ENCODE measurements at places on chromosomes 16 and 17.
A peak's percentile ranks its signal among the peaks of the same experiment; 100 is the strongest.

- no peak for DNase-seq
Observed at GRCh38 chr17:35213412-35213940, 19.3 kb upstream of the SLC35G3 start.

- DNase-seq = peak; percentile 29
Observed at GRCh38 chr16:79651363-79651762, 50.8 kb upstream of the MAF start.

DNA sequence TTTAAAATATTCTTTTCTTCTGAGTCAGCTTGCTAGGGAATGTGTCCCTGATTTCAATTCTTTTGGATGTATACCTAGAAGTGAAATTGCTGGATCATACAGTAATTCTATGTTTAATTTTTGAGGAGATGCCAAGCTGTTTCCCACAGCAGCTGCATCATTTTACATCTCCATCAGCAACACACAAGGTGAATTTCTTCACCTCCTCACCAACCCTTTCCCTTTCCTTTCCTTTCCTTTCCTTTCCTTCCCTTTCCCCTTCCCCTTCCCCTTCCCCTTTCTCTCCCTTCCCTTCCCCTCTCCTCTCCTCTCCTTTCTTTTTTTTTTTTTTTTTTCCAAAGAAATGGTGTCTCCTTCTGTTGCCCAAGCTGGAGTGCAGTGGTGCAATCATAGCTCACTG lies 45.4 kb upstream of the BRD7 start:
- no peak for DNase-seq

- DNase-seq = no peak
Observed at GRCh38 chr17:3189961-3190360, 7.4 kb upstream of the OR1A2 start.

DNA sequence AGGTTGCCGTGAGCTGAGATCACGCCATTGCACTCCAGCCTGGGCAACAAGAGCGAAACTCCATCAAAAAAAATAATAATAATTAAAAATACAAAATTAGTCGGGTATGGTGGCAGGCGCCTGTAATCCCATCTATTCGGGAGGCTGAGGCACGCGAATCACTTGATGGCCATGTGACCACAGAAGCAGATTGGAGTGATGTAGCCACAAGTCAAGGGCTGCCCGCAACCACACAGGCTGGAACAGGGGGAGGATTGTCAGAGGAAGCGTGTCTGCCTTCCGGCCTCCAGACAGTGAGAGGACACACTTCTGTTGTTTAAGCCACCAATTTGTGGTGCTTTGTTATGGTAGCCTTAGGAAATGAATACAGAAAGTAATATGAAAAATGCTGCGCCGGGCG lies 11.8 kb upstream of the NAGS start:
- no peak for DNase-seq

- peak; percentile 24 for DNase-seq
Observed at GRCh38 chr17:36149296-36149820, 27.1 kb downstream of the TBC1D3B start.

DNA sequence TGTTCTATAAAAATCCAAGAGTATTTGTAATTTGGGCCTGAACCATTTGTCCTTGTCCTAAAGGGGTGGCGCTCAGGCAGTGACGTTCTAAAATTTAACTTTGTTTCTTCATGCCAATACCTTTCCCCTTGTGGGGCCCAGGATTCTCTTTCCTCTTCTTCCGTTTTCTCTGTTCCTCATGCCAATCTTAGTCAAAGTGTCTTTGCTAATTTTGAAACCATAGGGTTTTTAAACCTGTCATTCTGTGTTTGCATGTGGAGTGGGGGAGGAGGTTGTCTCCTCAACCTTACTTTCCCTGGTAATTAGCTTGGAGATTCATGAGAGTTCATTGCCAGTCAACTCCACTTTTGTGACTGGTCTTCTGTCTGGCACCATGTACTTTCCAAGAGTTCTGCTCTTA lies 337.1 kb downstream of the MAF start:
- DNase-seq = no peak

DNA sequence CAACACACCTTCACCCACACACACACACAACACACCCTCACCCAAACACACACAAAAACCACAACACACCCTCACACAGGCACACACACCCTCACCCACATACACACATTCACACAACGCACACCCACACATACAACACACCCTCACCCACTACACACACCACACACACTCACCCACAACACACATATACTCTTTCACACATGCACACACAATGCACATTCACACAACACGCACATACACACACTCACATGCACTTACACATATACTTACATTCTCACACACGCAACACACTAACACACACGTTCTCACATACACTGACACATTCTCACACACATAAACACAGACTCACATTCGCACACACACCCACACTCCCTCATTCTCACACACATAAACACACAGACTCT lies 3.8 kb downstream of the ASGR1 start:
- no peak for DNase-seq

GRCh38 chr17:83121921-83122820 lies 42.8 kb downstream of the METRNL start:
- no peak for DNase-seq

DNA sequence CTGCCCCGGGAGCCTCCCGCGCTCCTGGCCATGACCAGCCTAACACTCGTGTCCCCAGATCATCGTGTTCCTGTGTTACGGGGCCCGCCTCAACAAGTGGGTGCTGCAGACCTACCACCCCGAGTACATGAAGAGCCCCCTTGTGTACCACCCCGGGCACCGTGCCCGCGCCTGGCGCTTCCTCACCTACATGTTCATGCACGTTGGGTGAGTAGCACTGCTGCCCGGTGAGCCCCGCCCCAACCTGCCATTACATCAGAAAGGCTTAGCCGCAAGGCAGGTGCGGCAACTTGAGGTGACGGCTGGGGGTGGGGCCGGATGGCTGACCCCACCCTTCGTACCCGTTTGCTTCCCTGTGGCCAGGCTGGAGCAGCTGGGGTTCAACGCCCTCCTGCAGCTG lies 1.4 kb downstream of the RHBDL1 start:
- DNase-seq = no peak

DNA sequence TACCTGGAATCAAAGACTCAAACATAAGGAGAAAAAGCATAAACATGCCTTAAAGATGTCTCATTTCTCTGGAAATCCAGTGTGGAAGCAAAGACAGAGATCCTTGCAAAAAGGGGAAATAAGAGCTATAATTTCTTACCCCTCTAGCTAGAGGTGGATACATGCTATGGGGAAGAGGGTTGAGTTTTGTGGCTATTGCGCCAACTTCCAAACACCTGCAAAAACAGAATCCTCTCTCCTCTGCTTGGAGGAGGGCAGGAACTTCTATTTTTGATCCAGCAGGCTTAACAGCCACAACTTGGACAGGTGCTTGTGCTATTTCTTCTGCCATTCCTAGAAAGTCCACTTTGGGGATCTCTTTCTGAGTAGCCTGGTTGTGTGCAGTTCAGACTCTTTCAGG lies 21.5 kb upstream of the NUDT7 start:
- no peak for DNase-seq

- no peak for DNase-seq
Observed at GRCh38 chr16:67336648-67337047, 10.0 kb downstream of the LRRC36 start.

DNA sequence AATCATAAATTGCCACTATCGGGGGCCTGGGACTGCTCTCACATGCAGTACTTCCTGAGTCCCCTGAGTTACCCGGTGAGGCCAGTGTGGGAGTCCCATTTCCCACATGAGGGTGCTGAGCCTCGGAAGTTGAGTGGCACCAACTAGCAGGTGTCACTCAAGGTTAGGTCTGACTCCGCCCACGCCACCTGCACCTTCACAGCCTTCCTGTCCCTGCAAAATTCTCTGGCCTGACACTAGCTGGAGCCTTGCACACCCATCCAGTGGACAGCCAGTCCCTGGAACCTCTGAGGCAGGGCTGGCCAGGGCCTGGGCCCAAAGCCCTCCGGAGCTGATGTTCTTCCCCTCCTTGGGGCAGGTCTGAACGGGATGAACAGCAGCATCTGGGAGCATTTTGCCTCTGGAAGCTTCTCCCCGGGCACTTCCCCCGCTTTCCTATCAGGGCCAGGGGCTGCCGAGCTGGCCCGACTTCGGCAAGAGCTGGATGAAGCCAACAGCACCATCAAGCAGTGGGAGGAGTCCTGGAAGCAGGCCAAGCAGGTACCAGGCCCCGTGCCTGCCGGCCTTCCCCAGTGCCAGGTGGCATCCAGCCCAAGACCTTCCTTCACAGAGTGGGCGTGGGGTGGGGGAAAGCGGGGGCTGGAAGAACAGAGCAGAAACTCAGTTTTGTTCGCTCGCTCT lies 21.9 kb downstream of the UNC13D start:
- no peak for DNase-seq

DNA sequence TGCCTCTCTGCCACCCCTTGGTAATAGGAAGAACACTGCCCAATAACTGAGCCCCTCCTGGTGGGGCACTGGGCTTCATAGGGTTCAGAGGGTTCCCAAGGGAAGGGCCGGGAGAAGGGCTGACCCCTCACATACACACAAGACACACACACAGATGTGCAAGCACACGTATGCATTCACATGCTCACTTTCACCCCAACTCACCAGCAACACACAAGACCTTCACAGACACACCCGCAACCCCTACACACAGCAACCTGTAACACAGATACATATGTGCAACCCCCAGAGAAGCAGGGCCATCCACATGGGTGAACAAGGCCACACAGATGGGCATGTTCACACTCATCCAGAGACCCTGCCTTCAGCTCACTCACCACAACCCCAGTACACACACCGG lies 225.1 kb downstream of the ZNF423 start:
- DNase-seq = no peak

- DNase-seq = no peak
Observed at GRCh38 chr17:28412099-28412498, 6.1 kb upstream of the SLC46A1 start.

DNA sequence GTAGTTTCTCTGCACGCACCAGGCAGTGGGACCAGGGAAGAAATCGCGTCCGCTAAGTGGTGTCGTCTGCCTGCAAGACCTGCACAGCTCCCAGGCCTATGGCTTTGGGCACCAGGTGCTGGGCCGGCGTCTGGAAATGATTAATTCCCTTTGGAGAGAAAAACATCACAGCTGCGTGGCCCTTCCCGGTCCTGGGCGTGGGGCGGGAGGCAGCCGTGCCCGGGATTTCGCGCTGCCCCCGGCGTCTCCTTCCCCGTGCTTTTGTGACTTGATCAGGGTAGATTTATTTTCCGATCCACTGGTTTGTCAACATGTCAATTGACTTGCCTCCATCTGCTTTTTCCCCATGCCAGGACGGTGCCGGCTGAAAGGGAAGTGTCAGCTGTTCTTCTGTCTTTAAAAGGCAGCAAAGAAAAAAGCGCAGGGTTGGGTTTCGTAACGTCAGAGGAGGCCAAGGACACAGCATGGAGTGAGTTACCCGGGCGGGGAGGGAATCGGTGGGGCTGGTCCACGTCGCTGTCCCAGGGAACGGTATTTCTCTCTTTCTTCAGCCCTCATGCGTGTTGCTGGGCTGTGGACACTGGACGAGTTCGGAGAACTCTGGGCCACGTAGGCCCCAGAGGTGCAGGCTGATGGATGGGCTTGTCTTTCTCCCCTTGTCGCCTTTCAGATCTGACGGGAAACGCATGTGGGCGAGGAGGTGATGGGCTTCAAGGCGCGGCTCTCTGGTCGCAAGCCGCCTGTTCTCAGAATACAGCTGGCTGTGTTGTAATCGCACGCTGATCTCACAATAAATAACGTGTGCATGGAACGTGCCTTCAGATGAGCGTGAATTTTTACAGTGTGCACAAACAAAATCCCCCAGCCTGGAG lies 188.1 kb upstream of the ZNF469 start:
- no peak for DNase-seq

GRCh38 chr17:72723711-72724110 lies 368.8 kb downstream of the SLC39A11 start:
- no peak for DNase-seq

DNA sequence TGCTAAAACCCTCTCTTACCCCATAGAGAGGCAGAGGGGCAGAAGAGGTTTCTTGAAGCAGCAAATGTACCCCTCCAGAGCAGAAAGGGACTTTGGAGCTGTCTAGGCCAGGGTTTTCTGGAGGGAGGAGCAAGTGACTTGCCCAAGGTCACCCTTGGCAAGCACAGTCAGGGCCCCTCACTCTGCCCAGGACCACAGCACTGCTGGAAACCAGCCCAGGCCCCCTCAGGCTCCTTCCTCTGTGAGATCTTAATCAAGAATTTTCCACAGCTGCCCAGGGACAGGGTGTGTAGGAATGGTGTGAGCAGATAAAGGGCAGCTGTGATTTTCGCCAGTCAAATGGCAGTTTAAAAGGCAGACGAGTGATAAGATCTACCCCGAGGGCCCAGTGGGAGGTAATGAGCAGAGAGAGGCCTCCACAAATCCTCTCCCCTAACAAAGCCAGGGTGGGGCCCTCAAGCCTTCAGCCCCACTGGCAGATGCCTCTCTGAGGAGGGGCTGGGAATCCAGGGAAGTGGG lies 3.9 kb upstream of the SLC12A3 start:
- DNase-seq = no peak

DNA sequence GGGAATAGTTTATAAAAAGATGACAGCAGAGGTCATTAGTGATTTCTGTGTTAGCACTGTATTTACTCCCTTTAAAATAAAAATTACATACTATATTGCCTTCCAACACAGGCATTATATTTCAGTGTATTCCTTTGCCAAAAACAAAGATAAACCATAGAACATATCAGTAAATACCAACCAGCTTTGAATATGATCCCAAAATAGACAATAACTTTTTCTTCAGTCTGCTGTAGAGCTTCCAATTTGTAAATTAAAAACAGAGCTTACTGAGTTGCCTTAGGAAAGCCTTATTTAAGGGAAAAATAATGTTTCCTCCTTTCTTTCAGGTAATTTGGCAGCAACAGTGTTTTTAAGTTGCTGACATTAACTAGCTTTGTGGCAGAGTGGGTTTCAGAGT lies 352.1 kb upstream of the TBX2 start:
- no peak for DNase-seq

DNA sequence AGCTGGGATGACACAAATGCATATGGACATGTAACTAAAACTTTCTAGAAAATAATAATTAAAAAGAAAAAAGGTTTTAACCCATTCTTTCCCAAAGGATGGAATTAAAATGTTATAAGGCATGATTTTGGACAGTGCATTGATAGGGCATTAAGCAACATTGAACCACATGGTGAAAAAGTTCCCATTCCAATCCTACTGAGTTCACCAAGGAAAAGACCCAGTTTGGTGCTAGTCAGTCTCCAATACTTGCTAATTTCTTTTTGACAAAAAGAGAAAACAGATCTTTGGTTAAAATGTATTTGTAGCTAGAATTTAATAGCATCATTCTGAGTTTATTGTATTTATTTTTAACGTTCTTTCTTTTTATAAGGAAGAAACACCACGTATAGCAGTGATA lies 28.1 kb downstream of the EMP2 start:
- DNase-seq = no peak

DNA sequence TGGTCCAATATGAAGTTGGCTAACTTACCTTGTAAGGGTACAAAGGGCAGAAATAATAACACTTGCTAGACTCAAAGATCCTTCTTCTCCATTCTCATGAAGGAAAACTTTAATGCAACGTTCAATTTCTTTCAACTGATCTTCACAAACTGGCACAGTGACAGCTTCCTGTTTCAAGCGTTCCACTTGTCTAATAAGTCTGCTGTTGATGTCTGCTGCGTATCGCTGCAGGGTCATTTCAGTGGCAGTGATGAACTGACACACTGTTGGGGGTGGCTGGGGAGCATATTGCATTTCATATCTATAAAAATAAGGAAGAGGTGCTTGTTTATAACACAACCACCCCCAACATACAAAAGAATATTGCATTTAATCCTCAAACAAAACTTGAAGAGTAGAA lies 33.5 kb upstream of the ARL6IP1 start:
- no peak for DNase-seq

- DNase-seq = no peak
Observed at GRCh38 chr16:64469351-64469750, 652.5 kb downstream of the CDH11 start.

GRCh38 chr17:38601539-38602351 lies 4.0 kb downstream of the SRCIN1 start:
- no peak for DNase-seq

Data from thoracic aorta (tissue), 2 donors.